ENCODE measurements at places on chromosomes 2 and 18.

- peak; percentile 97 for DNase-seq
Measured at GRCh38 chr2:229407170-229407569, 136.1 kb upstream of the PID1 start.

- no peak for DNase-seq
Measured at GRCh38 chr2:203394519-203395227, 66.5 kb downstream of the ABI2 start.

DNA sequence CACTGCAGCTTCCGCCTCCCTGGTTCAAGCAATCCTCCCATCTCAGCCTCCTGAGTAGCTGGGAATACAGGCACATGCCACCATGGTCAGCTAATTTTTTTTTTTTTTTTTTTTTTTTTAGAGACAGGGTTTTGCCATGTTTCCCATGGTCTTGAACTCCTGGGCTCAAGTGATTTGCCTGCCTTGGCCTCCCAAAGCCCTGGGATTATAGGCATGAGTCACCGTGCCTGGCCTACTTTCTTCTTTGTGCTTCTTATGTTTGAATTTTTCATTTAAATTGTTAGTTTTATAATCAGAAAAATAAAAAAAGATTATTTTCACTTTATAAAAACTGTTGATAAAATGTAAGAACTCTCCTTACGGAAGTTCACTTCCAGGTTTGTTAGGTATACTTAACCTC lies 101.5 kb upstream of the LPIN2 start:
- DNase-seq = no peak

- peak; percentile 86 for DNase-seq
Measured at GRCh38 chr2:203782262-203782976, 76.0 kb downstream of the CD28 start.

GRCh38 chr2:221571551-221572218 lies 419 bp downstream of the EPHA4 start:
- no peak for DNase-seq

DNA sequence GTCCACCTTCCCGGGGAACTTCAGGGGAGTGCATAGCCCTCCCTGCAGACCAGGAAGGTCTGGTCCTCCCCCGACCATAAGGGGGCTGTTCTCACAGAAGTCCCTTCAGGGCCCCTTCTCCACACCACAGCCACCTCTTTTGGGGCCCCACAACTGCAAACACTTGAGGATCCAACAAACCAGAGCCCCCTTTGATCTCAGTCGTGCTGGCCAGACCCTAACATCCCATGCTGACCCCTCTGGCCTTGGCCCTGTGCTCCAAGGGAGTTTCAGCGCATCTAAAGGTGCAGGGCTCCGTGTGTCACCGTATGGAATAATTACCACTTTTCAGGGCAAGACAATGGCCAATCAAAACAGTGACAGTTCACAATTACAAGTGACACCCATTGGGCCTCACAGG lies 57.7 kb downstream of the ADNP2 start:
- DNase-seq = no peak

DNA sequence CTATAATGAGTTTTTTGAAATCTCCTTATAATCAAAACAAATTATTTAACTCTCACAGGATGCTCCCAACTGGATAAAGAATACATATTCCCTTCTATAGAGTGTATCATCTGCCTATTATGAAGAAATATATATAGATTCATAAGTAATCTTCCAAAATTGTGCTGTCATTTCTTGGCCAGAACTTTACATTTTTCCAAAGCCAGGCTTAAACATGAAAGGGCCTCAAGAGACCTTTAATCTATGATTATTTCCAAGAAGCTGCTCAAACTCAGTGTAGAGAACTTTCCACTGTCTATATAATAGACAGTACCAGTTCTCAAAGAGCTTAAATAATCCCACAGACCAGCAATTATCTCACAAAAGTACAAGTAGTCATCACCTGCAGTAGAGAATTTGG lies 211.0 kb downstream of the AKAIN1 start:
- DNase-seq = no peak

DNA sequence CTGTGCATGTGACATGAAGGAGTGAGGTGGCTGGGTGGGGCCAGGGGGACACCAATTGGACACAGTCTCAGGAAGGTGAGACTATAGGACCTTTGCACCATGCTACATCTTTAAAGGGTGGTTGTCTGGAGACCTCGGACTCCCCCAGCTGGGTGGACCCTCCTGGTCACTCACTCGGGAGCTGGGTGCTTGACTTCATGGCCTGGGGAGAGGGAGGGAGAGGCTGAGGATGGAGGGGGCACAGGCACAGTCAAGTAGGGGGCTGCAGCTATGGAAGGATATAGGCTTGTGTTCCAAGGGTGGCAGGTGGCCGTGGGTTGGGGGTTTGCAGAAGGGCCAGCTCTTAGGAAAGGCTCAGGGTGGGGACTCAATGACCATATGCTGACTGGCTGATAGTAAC lies 7.1 kb upstream of the CELF4 start:
- DNase-seq = no peak

DNA sequence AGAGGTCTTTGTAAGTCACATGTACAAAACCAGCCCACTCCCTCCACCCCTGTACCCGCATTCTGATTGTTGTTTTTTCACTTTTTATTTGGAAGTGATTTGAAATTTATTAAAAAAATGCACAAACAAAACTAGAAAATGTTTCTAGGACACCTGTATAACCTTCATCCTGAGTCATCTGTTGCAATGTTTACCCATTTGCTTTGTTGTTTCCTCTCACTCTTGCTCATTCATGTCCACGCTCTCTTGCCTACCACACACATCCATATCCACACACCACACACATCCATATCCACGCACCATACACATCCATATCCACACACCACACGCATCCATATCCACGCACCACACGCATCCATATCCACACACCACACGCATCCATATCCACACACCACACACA lies 18.8 kb downstream of the ZNF407 start:
- no peak for DNase-seq

GRCh38 chr2:173612354-173612753 lies 257.7 kb downstream of the CDCA7 start:
- DNase-seq = no peak

- no peak for DNase-seq
Measured at GRCh38 chr2:218644721-218645120, 14.7 kb downstream of the ZNF142 start.

- DNase-seq = no peak
Measured at GRCh38 chr18:9321017-9321452, 13.5 kb upstream of the TWSG1 start.

- no peak for DNase-seq
Measured at GRCh38 chr2:120012363-120012762, 514 bp upstream of the EPB41L5 start.

DNA sequence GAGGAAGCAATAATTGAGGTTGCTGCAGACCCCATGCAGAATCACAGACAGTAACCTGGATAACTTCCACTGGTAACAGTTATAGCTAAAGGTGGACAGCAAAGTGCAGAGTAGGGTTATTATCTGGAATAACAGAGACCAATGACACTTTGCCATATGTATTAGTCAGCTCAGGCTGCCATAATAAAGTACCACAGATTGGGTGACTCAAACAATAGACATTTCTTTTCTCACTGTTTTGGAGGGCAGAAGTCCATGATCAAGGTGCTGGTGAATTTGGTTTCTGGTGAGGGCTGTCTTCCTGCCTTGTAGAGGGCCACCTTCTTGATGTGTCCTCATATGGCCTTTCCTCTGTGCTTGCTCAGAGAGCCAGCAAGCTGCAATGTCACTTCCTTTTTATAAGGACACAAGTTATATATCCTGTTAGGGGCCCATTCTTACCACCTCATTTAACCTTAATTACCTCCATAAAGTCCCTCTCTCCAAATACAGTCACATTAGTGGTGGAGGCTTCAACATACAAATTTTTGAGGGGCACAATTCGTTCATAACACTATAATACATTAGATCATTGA lies 191.0 kb upstream of the LRP1B start:
- DNase-seq = no peak

DNA sequence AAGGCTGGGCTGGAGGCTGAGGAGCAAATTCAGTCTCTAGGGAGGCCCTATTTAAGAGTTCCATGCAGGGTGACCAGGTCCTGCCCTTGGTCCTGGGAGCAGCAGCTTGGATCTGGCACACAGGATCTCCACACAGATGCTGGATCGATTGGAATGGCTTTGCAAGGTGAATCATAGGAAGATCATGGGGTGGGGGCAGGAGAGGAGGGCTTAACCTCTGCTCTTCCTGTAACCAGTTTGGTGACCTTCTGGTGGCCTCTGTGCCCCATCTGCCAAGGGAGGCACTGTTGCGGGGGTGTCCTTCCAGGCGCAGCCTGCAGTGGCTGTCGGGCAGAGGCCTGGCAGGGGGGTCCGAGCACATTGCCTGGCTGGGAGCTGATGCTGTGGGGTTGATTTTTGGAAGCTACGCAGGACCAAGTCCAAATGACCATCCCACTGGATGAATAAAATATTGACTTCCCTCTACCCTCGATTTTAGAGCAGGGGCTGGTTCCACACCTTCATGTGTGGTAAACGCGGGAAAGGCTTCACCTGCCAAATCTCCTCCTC lies 79.7 kb downstream of the EDAR start:
- DNase-seq = no peak

GRCh38 chr18:80249217-80250093 lies 2.1 kb upstream of the PARD6G start:
- no peak for DNase-seq

DNA sequence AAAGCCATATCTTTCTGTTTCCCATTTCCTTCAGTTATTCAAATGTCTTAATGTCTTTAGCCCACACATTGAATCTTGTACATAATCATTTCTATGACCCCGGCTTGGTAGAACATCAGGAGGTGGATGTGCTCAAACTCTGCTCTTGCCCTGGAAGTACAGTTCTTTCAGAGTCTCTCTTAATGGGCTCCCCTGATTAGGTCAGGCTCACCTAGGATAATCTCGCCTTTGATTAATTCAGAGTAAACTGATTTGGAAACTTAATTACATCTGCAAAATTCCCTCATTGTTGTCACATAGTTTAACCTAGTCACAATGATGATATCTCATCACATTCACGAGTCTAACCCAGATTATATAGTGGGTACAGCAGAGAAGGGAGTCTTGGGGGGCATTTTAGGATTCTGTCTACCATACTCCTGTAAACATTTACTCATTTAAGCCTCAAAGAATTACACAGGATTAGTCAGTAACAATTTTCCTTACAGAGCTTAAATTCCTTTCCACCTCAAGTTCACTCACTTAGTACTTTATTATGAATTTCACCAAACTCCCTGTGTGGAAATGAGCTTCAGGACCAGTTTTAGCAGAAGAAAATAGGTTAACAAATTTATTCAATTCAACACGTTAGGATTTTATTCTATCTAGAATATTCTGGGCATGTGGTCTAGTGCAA lies 135.5 kb downstream of the FHOD3 start:
- DNase-seq = no peak

- no peak for DNase-seq
Measured at GRCh38 chr2:108594982-108595464, 60.8 kb downstream of the LIMS1 start.

GRCh38 chr2:6881046-6881445 lies 3.5 kb downstream of the RSAD2 start:
- no peak for DNase-seq

DNA sequence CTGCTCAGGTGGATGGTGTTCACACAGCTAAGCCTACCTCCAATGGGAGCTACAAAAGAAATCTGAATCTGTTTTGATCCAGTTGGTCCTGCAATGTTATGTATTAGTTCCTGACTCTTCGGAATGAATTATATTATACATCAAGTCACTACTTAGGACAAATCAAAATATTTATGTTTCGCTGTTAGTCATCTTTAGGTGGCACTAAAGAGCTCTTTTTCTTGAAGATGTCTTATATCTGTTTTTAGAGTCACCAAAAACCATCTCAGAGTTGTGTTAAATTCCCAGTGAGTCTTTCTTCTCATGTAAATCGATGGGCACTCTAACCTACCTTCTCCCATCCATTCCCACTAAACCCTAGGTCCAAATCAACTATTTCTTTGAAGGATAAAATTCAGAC lies 2.2 kb downstream of the DNER start:
- DNase-seq = no peak

- no peak for DNase-seq
Measured at GRCh38 chr18:28411806-28412205, 234.9 kb upstream of the CDH2 start.

DNA sequence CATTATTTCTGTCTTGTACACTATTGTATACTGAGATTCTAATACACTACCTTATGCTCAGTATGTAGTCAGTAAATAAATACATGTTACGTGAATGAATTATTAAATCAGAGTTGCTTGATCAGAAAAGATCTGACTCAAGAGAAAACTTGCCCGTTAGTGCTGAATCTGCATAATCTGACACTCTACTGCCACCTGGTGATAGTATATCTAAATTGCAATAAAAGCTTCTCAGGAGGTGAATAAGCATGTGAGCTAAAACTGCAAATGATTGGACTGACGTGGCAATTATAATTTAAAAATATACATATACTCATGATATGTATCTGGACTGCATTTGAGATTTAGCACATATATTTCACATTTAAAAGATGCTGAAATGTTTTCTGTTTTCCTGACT lies 70.4 kb downstream of the KIAA1328 start:
- peak; percentile 21 for DNase-seq

- DNase-seq = no peak
Measured at GRCh38 chr2:63614448-63614968, 25.7 kb downstream of the MDH1 start.

DNA sequence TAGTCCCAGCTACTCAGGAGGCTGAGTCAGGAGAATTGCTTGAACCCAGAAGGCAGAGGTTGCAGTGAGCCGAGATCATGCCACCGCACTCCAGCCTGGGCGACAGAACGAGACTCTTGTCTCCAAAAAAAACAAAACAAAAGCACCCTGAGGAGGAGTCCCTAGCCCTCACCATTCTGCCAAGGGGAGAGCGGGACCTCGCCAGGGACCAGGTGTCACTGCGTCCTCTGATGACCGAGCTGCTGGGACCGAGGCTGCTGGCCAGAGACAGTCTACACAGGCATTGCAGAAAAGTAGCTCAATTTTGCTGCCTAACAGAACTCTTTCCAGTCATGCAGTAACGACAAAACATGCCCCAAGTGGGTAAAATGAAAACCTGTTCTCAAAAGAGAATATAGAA lies 18.4 kb downstream of the NCK2 start:
- no peak for DNase-seq

GRCh38 chr2:47639467-47639866 lies 143.5 kb upstream of the MSH6 start:
- DNase-seq = no peak

- peak; percentile 73 for DNase-seq
Measured at GRCh38 chr2:230224458-230224857, 1.1 kb upstream of the SP140 start.

- DNase-seq = peak; percentile 68
Measured at GRCh38 chr2:101446869-101447268, 28.0 kb downstream of the RFX8 start.

DNA sequence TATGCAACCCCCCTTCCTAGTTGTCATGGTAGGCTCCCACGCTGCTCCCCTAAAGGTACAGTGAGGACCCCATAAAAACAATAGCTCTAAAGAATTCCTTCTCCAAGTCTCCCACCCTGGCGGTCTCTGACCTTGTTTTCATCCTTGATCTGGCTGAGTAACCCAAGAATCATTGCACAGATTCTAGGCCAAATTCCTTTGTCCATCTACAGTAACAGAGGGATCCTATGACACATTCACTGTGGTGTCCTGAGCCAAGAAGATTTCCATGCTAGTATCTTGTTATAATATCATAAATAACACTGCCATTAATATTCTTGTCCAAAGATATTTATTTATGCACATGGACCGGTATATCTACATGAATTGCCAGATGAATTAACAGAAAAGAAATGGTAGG lies 240.2 kb downstream of the CYP26B1 start:
- no peak for DNase-seq
